Cerebellar nuclear complex (tissue), 1 donor: ENCODE measurements at places on chromosomes 13 and 19.
A peak's percentile ranks its signal among the peaks of the same experiment; 100 is the strongest.

- no peak for DNase-seq
Measured at GRCh38 chr13:24742294-24742693, 21.7 kb upstream of the RNF17 start.

DNA sequence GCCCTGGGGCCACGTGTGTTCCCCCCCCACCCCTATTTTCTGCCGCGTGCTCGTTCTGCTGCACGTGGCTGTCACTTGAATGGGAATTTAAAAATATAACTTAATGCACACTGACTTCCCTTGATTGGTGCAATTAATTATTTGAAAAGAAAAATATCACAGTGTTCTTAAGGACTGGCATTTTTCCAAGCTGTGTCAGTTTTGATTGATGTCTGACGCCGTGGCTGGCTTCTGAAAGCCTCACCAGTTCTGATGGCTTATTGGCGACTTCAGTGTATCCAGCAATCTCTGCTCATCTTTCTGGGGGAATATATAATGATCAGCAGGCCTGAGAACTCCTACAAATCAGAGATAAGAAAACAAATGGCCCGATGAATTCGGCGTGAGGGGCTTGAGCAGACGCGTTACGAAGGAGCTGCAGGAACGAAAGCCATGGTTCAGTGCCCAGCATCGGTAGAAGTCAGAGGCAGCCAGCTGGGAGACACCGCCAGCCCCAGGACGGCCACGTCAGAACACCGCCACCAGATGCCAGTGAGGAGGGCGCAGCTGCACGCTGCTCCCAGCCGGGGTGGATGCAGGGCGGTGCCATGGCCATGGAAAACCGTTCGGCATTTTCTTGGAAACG, 111.2 kb downstream of the KDM4B start:
- DNase-seq, result no peak

DNA sequence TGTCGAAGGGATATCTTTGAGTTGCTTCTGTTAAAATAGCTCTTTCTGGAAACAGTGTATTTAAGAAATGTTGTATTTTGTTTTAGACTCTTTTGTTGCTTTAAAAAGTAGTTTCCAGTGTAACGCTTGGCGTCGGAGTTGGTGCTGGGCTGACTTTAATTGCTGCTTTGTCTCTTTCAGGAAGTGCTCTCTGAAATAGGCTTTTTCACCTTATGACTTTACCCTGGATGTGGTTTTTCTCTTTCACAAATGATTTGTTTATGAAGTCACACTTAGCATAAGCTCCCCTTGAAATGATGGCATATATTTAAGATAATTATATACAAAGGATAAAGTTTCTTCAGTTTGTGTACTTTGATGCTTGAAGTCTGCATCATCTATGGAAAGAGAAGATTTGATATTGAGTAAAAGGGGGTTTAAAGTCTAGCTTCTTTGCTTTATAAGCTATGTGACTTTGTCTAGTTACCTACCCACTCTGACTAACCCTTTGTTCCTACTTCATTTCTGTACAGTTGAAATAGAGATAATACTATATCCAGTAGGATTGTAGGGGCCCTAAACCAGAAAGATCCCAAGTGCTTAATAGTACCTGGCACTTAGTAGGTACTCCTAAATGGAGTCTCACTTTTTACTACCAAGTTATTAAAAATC, at the start of gene GPR18:
GPR18 (minus strand) TSS at position 170 of the 651 bp plus-strand sequence. CDS start 2,507 bp downstream, outside the sequence.
- no peak for DNase-seq

GRCh38 chr13:40129467-40129866, 474.0 kb downstream of the COG6 start:
- DNase-seq, result no peak

GRCh38 chr13:63299866-63300394, 1884.3 kb upstream of the PCDH20 start:
- no peak for DNase-seq

GRCh38 chr19:14019100-14019499, 8.8 kb upstream of the RLN3 start:
- no peak for DNase-seq

- no peak for DNase-seq
Measured at GRCh38 chr19:55433292-55433691, 9.8 kb downstream of the SHISA7 start.

- no peak for DNase-seq
Measured at GRCh38 chr19:50488389-50489194, 11.9 kb upstream of the GARIN5A start.

DNA sequence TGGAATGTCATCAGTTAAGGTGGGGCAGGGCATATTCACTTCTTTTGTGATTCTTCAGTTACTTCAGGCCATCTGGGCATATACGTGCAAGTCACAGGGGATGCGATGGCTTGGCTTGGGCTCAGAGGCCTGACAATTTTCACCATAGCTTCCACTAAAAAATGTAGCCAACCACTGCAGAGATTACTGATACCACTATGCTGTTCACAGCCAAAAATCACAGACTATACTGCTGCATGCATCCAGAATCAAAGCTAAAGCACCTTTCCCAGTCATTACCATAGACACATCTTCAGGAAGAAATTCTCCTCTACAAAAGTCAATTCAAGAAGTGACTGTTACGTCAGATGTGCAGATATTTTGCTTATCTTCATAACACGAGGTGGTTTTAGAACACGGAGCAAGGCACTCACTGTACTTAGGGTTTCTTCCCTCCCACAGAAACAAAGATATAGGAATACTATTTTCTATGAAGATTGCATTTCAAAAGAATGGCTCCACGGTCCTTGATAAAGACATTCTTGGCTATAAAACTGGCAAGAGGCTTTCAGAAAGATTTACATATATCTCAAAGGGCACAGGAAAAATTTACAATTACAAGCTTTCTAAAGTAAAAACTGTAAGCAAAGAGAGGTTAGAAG, 1556.6 kb upstream of the PRR20A start:
- no peak for DNase-seq

- no peak for DNase-seq
Measured at GRCh38 chr19:47839411-47839810, 17.7 kb downstream of the CRX start.

- DNase-seq, result no peak
Measured at GRCh38 chr13:64274481-64275217, 2859.0 kb upstream of the PCDH20 start.

- no peak for DNase-seq
Measured at GRCh38 chr13:35978607-35979316, 152.4 kb downstream of the DCLK1 start.

GRCh38 chr13:43227721-43228120, 204.3 kb downstream of the DNAJC15 start:
- DNase-seq, result no peak

DNA sequence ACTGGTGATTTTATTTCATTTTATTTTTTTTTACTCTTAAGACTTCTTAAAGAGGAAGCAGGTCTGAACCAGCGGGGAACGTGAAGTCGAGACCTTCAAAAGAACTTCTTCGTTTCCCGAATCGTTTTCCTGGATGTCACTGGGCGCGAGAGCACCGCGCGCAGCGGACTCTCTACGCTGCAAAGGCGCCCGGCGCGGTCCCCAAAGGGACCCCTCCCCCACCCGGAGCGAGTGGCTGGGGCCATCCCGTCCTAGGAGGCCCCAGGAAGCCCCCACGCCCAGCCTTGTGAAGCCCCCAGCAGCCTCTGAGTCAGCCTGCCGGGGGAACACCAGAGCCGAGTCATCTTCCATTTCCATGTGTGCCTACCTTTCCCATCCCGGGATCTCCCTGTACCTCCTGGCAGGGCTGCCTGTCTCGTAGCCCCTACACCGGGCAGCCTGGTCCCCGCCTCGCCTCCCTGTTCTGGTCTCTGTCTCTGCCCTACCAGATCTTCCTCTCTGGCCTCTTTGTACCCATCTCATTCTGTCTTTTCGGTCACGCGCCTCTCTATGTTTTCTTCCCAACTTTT, 608 bp downstream of the CD70 start:
- DNase-seq, result no peak

DNA sequence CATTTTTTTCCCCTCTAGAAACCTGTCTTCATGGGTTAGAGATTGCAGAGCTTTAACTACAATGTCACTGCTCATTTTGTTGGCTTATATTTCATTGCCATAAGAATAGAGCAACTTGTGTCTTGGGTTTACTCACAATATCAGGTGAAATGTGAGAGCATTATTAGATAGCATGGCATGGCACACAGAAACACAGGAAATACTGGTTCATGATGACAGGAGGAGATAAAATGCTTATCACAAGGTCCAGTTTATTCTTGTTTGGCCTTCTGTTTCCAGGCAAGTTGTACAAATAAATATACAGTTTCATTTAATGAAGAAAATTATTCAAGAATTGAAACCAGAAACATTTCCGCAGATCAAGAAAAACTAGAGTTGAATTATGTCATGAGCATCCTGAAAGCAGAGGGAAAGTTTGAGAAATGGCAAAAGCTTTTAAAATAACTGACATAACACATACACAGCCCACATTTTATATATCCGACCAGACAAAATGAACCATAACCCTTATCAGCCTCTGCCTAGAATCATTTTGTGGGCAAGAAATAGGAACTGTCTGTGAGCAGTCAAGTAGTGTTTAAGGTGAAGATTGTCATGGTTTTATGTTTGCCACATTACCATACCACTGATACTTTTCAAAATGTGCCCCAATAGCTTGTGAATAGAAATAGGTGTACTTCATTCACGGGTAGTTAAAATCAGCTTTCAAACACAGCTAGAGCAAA, 297.9 kb upstream of the ARGLU1 start:
- DNase-seq, result no peak

DNA sequence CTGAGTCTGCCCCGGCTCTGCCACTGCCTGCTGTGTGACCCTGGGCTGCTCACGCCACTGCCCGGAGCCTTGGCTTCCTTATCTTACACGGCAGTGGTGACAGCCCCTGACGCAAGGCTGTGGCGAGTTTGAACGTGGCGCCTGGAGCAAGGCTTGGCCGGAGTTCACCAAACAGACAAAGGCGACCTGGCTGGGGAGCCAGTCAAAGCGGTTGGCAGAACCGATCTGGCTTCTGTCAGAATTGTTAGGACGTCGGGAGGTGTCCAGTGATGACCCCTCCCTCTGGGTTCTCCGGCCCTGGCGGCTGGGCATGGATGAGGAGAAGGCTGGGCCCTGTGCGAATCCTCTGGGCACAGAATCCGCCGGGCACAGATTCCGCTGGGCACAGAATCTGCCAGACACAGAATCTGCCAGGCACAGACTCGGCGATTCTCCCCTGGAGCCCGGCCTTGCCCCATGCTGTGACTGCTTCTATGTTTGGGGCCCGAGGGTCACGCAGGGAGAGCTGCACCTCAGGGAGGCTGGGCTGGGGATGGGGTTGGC, 11.7 kb upstream of the TMEM255B start:
- DNase-seq, result no peak

GRCh38 chr13:97030705-97031452, 36.6 kb upstream of the OXGR1 start:
- no peak for DNase-seq

DNA sequence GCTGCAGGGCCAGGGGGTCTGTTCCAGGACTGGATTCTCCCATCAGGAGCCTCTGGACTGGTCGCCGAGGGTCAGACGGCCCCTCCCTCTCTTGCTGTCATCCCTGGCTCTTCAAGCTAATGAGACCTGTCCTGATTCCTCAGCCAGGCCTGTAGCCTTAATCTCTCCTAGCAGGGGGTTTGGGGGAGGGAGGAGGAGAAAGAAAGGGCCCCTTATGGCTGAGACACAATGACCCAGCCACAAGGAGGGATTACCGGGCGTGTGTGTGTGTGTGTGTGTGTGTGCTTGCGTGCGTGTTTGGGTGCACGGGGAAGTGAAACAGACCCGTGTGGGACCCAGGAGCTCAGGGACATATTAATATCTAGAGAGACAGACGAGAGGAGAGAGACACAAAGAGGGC, 1.9 kb upstream of the CRX start:
- DNase-seq, result no peak

GRCh38 chr19:7787141-7787540, 24.1 kb downstream of the CLEC4M start:
- DNase-seq, result peak; percentile 80

- DNase-seq, result no peak
Measured at GRCh38 chr19:4399812-4400134, 574 bp downstream of the SH3GL1 start.

DNA sequence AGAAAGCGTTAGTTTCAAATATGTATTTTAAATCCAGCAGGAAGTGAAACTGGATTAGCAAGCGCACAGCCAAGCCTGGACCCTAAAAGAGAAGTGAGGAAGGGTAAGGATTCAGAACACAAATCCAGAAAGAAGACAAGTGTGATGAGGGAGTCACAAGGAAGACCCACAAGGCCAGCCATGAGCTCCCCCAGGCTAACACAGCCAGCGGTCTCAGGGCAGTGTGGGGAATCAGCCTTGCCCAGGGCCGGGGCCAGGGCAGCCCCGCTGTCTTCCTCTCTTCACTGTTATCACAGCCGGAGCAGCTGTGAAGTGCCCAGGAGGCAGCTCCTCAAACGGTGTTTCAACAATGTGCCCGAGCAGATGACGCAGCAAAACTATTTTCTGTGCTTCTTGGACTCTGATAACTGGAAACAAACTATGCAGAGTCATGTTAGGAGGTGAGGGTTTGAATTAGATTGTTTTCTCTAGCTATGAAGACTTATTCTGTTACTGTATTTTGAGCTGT, 12.2 kb upstream of the CDC16 start:
- no peak for DNase-seq

DNA sequence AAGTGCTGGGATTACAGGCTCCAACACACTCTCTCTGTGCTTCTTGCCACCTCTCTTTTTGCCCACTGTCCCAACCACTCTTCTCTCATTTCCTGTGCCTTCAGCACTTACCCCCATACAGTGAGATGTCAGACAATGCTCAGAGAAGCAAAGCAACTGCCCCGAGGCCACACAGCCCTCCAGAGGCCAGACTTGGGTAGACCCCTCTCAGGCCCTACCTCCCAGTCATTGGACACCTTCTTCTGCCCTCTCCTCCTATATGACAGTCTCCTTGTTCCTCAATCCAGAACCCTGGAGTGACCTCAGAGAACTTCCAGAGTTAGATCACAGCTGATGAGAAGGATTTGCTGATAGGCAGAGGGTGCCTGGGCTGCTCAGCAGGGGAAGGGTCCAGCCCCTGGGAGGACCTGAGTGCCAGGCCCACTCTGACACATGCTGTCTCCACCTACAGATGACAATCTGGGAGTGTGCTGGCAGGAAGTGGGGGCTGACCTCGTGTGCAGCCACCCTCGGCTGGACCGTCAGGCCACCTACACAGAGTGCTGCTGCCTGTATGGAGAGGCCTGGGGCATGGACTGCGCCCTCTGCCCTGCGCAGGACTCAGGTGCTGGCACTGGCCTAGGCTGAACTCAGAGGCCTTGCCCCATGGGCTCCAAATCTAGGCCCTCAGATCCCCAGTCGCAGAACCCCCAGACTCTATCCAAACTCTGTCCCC, 24.4 kb downstream of the LTBP4 start:
- no peak for DNase-seq

- no peak for DNase-seq
Measured at GRCh38 chr13:42497798-42498197, 76.2 kb upstream of the TNFSF11 start.

DNA sequence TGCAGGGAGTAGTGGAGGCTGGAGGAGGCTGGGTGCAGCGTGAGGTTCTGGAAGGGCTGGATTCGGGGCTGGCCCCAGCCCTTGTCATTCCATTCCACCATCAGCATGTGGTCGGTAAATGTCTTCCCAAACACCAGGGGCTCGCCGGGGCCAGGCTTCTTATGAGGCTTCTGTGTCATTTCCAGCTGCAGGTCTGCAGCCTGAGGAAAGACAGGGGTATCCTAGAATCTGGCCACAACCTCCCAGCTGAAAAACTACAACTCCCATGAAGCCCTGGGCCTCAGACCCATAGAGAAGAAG, 4.4 kb downstream of the BCAT2 start:
- no peak for DNase-seq
